ENCODE measurements at places on chromosomes 1 and 21. TPM values are rescaled to one million over a fixed set of nuclear protein-coding genes. Genes with fewer than 3 reads are reported as not detected.

- no peak overlapping the region for H3K4me3 ChIP-seq
- no peak overlapping the region for H3K27ac ChIP-seq
- H3K36me3 ChIP-seq: peaks cover 2% of the 10 kb centered on the region
Observed at GRCh38 chr1:85816606-85817005, 108.4 kb upstream of the ZNHIT6 start.

The ITLN2 gene
- total RNA-seq: not detected

DNA sequence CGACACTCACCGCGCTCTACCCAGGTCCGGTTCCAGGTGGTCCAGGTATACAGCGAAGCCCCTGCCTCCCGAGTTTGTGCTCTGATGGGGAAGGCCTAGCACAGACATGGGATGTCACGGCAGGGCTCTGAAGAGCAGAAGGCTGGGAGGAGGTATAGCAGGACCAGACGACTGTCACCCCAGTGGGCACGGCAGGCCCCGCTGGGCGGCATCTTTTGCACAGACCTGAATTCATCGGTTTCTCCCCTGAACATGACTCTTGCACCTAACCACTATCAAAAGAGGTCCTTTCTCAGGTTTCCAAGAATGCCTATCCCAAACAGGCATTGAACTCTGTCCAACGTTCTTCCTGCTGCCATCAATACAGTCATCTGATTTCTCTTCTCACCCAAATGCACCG lies 30.6 kb downstream of the ARHGEF16 start:
- peaks cover 15% of the 10 kb centered on the region for H3K36me3 ChIP-seq
- H3K4me3 ChIP-seq: no peak overlapping the region
- H3K27ac ChIP-seq: no peak overlapping the region
- peaks cover 5% of the 10 kb centered on the region for H3K4me1 ChIP-seq

GRCh38 chr21:43868461-43868860 lies 3.4 kb downstream of the AGPAT3 start:
- no peaks in the 10 kb centered on the region for H3K27me3 ChIP-seq
- DNase-seq: no peak
- no peak overlapping the region for H3K27ac ChIP-seq

The ABCG1 gene
- 16.5 TPM for total RNA-seq

DNA sequence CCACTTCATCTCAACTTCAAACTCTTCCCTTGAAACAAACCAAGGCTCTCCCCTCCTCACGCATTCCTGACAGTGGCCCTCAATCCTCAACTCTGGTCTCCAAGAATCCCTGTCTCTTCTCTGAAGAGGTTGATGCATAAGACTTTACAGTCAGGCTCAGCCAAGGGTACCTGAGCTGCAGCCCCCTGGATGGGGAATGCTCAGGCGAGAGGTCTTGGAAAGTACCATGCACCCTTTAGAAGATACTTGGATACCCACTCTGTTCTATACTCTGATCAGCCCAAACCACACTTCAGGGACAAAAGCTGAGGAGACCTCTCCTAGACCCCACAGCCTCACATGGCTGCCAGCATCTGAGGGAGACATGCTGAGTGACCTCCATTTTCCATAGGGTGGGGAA lies 536 bp upstream of the PGLYRP3 start:
- H3K4me1 ChIP-seq: no peaks in the 10 kb centered on the region
- H3K4me3 ChIP-seq: no peak overlapping the region
- no peak for DNase-seq
- H3K27ac ChIP-seq: no peak overlapping the region
- no peaks in the 10 kb centered on the region for H3K36me3 ChIP-seq

The TMEM79 gene
- 3.3 TPM for total RNA-seq

DNA sequence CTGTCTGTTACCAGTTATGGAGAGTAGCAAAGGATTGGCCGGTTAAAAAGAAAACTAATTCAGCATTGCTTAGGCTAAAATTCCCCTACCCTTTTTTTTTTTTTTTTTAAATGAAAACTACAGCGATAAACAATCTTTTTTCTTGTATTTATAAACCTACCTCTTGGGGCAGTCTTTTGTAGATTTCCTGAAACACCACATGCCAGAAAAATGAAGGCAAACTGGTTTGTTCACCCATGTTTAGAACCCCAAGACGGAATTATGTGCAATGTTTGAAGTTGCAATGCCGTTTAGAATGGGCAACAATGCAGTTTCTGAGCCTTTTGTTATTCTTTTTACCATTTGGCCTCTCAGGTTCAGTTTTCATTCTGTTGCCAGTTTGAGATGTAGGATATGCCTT lies 59.1 kb downstream of the PRDM2 start:
- H3K4me3 ChIP-seq: no peak overlapping the region
- no peaks in the 10 kb centered on the region for H3K27me3 ChIP-seq
- H3K4me1 ChIP-seq: peaks cover 79% of the 10 kb centered on the region
- H3K27ac ChIP-seq: no peak overlapping the region

DNA sequence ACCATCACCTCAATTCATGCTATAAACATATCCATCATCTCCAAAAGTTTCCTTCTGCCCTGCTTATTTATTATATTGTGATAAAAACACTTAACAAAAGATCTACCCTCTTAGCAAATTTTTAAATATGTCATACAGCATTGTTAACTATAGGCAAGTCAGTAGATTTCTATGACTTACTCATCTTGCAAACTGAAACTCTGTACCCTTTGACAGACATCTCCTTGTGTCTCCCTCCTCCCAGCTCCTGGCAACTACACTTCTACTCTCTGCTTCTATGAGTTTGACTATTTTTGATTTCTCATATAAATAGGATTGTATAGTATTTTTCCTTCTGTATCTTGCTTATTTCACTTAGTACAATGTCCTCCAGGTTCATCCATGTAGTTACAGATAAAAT lies 174.8 kb downstream of the TNFSF18 start:
- H3K27me3 ChIP-seq: no peaks in the 10 kb centered on the region
- H3K4me1 ChIP-seq: peaks cover 5% of the 10 kb centered on the region
- no peak for DNase-seq
- no peak overlapping the region for H3K4me3 ChIP-seq

The BSND gene
- not detected for total RNA-seq

The SPRR3 gene
- total RNA-seq: not detected

The PROK1 gene
- not detected for total RNA-seq

- H3K27me3 ChIP-seq: peaks cover 2% of the 10 kb centered on the region
- no peak overlapping the region for H3K27ac ChIP-seq
- no peaks in the 10 kb centered on the region for H3K36me3 ChIP-seq
- DNase-seq: no peak
- H3K4me3 ChIP-seq: no peak overlapping the region
Observed at GRCh38 chr1:116743535-116743934, 10.7 kb upstream of the CD2 start.

DNA sequence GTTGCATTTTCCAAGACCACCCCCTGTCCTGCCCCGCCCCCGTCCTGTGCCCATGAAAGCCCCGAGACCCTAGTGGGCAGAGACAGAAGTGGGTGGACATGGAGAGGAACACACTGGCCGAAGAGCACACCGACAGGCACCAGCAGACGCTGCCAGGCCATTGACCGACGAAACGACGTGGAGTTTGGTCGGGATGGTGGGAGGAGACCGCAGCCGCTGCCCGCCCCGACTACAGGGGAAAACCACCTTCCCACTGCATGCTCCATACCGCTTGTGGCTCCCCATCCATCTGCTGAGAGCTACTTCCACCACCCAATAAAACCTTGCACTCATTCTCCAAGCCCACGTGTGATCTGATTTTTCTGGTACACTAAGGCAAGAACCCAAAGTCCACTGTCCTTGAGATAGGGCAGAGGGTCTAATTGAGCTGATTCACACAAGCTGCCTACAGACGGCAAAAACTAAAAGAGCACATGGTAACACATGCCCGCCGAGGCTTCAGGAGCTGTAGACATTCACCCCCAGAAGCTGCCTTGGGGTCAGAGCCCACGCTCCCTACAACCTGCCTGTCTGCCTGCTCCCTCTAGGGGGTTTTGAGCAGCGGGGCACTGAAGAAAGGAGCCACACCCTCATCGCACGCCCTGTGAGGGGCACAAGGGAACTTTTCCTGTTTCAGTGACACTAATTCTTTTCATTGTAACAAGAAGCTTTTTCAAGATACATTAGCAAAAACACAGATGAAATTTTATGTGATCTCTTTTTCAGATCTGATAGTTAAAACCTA lies 81.2 kb upstream of the RAB3GAP2 start:
- H3K4me1 ChIP-seq: no peaks in the 10 kb centered on the region
- no peak overlapping the region for H3K27ac ChIP-seq
- no peak for DNase-seq

The SHE gene
- not detected for total RNA-seq

- peaks cover 12% of the 10 kb centered on the region for H3K36me3 ChIP-seq
- H3K27ac ChIP-seq: peak overlapping the region; percentile 88
- no peak overlapping the region for H3K4me3 ChIP-seq
Observed at GRCh38 chr1:51268634-51269033, 32.6 kb downstream of the RNF11 start.

The OPRD1 gene
- total RNA-seq: 0.27 TPM

DNA sequence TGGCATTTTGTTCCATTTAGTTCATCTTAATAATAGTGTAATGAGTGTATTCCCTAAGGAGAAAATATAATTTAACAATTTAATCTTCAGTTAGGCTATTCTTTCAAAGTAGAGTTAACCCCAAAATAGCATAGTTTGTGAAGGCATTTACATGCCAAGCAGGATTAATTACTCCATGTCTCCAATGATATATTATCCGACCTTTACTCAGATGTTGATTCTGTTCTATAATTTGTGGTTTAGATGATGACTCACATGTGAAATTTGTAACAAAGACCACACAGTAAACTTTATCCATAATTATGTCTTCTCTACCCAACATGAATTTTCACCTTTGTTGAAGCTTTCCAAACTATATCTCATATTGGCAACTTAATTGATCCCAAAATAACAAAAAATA lies 2065.2 kb downstream of the MRPL39 start:
- H3K27me3 ChIP-seq: no peaks in the 10 kb centered on the region
- H3K36me3 ChIP-seq: no peaks in the 10 kb centered on the region
- no peak overlapping the region for H3K27ac ChIP-seq
- H3K4me3 ChIP-seq: no peak overlapping the region
- DNase-seq: no peak

DNA sequence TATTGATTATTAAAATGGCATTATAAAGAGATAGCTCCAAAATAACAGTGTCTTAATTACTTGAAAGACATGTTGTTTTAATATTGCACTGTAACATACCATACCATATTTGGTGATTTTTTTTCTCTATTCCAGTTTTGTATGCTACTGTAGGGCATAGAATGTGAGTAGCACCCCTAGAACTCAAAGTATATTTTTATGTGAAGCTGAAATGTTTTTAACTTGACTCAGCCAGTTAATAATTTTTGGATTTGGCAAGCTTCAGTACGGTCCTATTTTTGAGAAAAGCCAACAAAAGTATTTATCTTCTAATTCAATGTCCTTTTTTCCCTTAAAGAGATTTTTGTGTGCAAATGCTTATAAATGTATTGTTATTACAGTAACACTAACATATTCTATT lies 593.8 kb downstream of the USP25 start:
- H3K4me3 ChIP-seq: peak overlapping the region; percentile 42
- H3K36me3 ChIP-seq: peaks cover 6% of the 10 kb centered on the region
- no peak for DNase-seq
- peaks cover 56% of the 10 kb centered on the region for H3K4me1 ChIP-seq

DNA sequence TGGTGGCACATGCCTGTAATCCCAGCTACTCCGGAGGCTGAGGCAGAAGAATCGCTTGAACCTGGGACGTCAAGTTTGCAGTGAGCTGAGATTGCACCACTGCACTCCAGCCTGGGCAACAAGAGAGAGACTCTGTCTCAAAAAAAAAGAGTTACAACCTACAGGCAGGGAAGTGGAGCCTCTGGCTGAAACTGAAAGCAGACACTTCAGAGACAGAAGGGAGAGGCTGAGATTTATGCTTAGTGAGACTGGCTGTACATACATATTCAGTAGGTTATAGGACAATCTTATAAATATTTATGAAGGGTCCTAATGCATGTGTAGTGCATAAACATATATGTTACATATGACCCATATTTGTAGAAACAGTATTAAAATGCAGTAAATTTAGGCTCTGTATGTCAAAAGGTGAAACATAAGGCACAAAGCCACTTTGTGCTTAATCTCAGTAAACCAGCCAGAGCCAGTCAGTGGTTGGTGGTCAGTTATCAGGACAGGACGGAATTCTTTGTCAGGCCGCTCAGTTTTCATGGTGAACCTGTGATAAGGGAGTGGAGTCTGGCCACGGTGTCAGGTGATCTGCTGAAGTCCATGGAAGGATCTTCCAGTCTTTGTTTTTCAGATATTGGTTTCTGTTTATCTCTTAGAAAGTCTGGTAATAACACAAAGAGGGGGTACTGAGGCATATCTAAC lies 13.7 kb downstream of the RHEX start:
- no peaks in the 10 kb centered on the region for H3K4me1 ChIP-seq
- no peak overlapping the region for H3K27ac ChIP-seq
- no peaks in the 10 kb centered on the region for H3K36me3 ChIP-seq
- no peak overlapping the region for H3K4me3 ChIP-seq
- DNase-seq: no peak

The MXRA8 gene
- 440 TPM for total RNA-seq

- no peak overlapping the region for H3K4me3 ChIP-seq
- H3K27me3 ChIP-seq: no peaks in the 10 kb centered on the region
- DNase-seq: no peak
- no peak overlapping the region for H3K27ac ChIP-seq
Observed at GRCh38 chr21:46347791-46348381, 23.9 kb downstream of the PCNT start.

The RPE65 gene
- not detected for total RNA-seq

- H3K36me3 ChIP-seq: no peaks in the 10 kb centered on the region
- no peak overlapping the region for H3K27ac ChIP-seq
- no peak for DNase-seq
- peaks cover 19% of the 10 kb centered on the region for H3K4me1 ChIP-seq
Observed at GRCh38 chr1:244297616-244298015, 154.1 kb downstream of the ADSS2 start.

DNA sequence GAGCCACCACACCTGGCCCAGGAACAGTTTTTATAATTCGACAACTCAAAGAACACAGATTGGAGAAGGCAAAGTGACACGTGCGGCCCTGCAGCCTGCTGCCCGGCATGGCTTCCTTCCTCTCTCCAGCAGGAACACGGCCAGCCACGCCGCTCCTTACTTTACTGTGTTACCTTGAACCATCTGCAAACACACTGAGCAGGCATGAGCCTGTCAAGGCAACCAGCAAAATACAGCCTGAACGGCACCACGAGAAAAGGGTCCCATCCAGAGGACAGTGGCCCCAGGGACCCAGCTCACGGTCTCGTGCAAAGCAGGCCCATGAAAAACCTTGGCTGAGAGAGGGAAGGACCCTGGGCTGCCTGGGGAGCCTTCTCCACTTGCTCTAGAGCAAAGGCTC lies 38.8 kb downstream of the NPHP4 start:
- no peaks in the 10 kb centered on the region for H3K27me3 ChIP-seq
- H3K4me1 ChIP-seq: peaks cover 2% of the 10 kb centered on the region
- H3K36me3 ChIP-seq: peaks cover 22% of the 10 kb centered on the region
- H3K27ac ChIP-seq: no peak overlapping the region
